ENCODE measurements at places on chromosomes 2 and 18.

GRCh38 chr2:85998071-85998991 is 107.4 kb downstream of the POLR1A start:
- no peak for DNase-seq

GRCh38 chr2:25309402-25309801 is 32.3 kb downstream of the DNMT3A start:
- DNase-seq = no peak

- DNase-seq = no peak
These were observed 27.9 kb upstream of the ODC1 start for GRCh38 chr2:10475811-10476660.

DNA sequence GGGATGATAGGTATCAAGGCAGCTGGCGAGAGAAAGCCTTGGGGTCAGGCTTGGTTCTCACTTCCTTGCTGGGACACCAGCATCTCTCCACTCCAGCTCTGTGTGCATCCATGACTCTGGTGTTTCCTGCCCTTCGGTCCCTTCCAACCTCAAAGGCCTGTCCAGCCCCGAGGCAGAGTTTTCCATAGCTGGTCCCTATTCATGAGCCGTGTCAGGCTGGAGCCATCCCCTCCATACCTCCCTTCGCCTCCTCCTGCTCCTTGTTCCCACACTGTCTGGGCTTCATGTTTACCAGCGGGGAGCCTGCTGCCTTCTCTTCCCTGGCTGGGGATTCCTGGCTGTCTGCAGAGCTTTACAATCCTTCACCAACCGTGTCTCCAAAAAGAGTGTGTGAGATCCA is 51.2 kb downstream of the DYSF start:
- no peak for DNase-seq

GRCh38 chr18:22368021-22368420 is 49.7 kb downstream of the CTAGE1 start:
- no peak for DNase-seq

DNA sequence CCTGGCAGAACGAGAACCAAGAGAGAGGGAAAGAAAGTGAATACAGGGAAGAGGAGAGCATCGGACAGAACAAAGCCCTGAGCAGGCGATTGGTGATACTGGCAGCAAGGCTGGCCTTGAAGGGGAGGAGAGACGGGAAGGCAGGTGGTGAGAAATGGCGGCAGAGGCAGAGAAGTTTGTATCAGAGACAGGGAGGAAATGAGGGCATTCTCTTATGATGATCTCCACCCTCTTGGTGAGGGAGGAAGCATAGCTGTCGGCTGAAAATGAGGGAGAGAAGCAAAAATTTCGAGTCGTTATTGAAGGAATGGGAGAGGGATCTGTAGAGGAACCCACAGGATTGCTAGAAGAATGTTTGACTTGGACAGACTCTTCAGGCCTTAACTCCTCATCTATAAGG is 80.6 kb downstream of the CLIP4 start:
- DNase-seq = no peak

DNA sequence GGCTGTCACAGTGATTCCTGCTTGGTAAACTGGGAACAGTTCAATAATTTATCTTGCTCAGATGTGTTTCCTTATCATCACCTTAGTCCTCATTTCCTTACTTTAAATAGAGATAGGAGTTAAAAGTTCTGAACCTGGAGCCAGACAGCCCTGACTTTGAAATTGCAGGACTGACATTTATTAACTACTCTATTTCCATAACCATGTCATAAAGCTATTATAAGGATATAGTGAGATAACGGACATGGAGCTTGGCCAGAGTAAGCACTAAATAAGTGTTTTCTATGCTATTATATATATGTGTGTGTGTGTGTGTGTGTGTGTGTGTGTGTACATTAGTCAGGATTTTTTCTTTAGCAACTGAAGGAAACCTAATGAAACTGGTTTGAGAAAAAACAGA is 13.1 kb downstream of the NT5DC4 start:
- no peak for DNase-seq

DNA sequence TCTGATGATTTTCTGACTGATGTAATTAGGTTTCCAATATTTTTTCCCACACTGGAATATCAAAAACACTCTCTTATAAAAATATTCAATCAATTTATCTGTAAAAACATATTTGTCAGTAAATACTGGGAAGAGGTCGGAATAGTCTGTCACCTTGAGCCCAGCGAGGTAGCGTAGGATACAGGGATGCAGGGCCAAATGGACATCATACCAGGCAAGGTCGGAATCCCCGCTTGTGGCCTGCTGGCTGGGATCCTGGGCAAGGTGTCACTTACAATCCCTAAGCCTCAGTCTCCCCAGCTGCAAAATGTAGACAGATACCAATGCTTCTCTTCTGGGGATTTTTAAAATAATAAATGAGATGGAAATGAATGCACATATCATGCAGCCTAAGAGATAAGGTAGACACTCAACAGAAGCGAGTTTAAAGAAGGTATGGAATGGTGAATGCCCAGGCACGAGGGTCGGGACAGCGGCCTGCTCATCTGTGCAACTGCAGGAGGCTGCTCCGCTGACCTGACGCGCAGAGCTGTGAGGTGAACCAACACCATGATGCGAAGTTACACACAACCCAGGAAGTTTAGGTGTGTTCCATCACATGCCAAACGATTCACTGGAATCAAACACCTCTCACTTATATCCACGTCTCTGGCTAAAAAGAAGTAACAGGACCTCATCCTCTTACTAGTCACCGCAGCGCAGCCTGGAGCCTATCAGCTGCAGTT is 98.2 kb downstream of the EIPR1 start:
- no peak for DNase-seq

- no peak for DNase-seq
These were observed 550.8 kb upstream of the TNP1 start for GRCh38 chr2:217410681-217410960.

- DNase-seq = no peak
These were observed 88.1 kb downstream of the ASXL2 start for GRCh38 chr2:25790074-25790790.

GRCh38 chr2:30796699-30797098 is 10.5 kb downstream of the CAPN13 start:
- DNase-seq = no peak

Data from NCI-H748 treated with DMSO at 0.1 percent for 48 hours (cell line).